ENCODE measurements at places on chromosomes 4 and X.
A peak's percentile ranks its signal among the peaks of the same experiment; 100 is the strongest.

- peak; percentile 32 for DNase-seq
These were observed 3.5 kb upstream of the DDX60L start for GRCh38 chr4:168483811-168484210.

DNA sequence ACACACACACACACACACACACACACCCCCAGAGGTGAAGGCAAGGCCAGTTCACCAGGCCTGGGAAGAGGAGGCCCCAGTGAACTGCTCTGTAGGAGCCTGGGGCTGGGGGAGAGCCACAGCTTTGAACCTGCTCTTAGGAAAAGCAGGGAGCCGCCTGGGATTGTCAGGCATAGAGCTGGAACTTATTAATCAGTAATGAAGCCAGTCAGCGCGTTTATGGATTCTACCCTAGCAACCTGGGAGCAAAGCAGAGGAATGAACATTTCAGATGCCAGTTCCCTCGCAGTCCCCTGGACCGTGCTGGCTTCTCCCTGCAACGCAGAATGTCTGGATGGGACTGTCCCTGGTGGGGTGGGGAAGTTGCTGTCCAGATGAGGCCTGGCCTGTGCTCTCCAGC lies 45.3 kb upstream of the DDX3X start:
- DNase-seq: no peak

GRCh38 chr4:168562041-168562571 lies 65.3 kb downstream of the PALLD start:
- peak; percentile 54 for DNase-seq

GRCh38 chr4:138241281-138242075 lies 671 bp downstream of the SLC7A11 start:
- DNase-seq: peak; percentile 21

- no peak for DNase-seq
These were observed 62.3 kb downstream of the UCHL1 start for GRCh38 chr4:41318839-41319530.

DNA sequence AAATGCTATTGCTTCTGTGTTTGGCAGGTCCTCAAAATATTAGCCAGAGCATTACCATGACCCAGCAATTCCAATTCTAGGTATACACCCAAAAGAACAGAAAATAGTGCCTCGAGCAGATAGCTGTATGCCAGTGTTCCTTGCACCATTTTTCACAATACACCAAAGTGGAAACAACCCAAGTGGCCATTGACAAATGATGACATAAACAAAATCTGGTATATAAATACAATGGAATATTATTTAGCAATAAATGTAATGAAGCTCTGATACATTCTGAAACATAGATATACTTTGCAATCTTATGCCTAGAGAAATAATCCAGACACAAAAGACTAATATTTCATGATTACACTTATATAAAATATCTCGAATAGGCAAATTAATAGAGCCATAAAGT lies 451.8 kb upstream of the PCDH7 start:
- no peak for DNase-seq

DNA sequence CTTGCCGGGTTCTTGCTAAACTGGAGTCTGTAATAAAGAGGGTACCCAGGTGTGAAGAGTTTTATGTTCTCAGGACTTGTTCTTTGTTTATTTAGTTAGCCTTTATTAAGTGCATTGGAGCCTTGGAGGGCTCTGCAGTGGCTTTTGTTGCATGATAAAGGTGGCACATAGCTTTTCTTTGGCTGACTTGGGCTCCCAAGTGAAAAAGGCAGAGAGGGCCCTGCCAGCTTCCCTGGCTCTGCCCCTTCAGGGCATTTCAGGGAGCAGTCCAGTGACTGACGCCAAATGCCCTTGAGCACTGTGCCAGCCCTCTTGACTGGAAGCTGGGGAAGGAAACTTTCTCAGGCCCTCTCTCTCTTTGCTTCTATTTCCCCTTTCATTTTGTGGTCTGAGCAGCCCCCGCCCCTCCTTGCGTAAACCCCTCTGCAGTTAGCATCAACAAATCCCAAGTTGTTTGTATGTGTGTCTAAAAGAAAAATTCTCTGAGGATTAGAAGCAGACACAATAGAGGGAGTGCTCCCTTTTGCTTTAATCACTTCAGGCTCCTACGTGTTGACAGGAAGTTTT lies 152.2 kb downstream of the NHS start:
- peak; percentile 64 for DNase-seq

DNA sequence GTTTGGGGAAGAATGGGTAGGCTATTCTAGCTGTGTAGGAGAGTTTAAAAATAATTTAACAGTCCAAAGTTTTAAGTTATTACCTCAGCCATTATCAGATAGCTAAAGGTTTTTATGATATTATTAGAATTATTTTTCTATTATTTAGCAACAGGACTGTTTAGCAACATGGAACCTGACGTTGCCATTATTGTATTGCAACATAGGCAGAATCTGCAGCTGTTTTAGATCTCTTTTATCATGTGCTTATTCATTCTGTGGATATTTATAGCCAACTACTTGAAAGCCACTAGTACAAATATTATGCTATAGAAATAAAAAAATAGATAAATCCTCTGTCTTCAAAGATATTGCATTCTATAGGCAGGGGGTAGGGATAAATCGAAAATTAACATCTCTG lies 382.0 kb upstream of the TRAM1L1 start:
- no peak for DNase-seq

DNA sequence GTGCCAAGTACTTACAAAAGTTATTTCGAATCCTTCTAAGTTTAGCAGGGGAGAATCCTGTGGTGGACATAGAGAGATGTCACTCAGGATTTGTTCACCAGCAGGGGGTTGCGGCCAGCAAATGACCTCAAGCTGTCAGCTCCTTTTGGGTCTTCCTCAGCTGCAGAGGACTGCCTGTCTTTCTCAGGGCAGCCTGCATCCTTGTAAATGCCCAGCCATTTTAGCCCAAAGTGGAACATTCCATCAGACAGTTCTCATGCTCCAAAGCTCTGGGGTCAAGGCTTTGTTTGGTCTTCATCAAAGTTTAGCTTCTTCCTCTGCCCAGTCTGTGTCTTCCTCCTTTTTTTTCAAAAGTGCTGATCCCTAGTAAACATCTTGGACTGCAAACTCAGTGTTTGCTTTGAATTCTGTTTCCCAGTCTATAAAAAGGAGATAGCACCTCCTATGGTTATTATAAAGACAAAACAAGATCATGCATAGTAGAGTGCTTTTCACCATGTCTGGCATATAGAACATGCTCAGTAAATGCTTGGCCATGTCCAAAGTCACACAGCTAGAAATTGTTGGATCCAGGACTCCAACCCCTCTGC lies 156.4 kb upstream of the GATB start:
- no peak for DNase-seq

- DNase-seq: no peak
These were observed 23.4 kb upstream of the ZFP42 start for GRCh38 chr4:187972135-187972534.

- no peak for DNase-seq
These were observed 688.0 kb downstream of the PCDH19 start for GRCh38 chrX:99722094-99722493.

GRCh38 chr4:52660643-52661042 lies 1.5 kb upstream of the USP46 start:
- DNase-seq: no peak
